CD4-positive, alpha-beta T cell treated with Interleukin-17A for 1 hour (primary cell): ENCODE measurements at places on chromosomes 7 and 10.

- no peak for DNase-seq
Measured at GRCh38 chr7:22578007-22578733, 78.2 kb upstream of the STEAP1B start.

DNA sequence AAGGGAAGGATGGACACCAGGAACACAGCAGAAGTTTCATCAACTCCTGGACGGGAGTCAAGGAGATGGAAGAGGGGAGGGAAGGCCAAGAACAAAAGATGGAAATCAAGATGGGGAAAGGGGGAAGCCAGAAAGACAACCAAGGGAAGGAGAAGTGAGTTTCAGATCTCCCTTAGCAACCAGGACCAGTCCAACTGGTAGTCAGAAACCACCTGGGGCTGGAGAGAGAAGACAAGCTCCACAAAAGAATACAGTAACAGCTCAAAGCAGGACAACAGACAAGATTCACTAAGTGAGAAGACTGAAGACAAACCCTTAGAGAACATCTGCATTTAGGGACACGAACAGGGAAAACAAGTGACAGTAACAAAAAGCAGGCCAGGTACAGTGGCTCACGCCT lies 30.6 kb downstream of the CDCA7L start:
- DNase-seq, result no peak

DNA sequence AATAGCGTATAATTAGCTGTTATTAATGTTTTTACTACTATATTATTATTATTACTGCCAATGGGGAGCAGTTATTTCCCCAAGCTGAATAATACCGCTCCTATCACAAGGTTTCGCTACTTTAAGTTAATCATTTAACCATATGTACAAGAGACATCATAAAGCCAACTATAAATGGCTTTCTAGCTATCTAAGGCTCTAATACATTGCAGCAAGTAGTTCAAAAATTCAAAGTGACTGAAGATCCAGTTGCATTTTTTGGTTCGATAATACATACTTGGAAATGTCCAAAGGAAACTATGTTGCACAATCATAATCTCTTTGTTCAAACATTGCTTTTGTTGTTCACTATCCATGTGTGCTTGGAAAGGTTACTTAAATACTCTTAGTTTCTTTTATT lies 952.0 kb upstream of the MBL2 start:
- no peak for DNase-seq

DNA sequence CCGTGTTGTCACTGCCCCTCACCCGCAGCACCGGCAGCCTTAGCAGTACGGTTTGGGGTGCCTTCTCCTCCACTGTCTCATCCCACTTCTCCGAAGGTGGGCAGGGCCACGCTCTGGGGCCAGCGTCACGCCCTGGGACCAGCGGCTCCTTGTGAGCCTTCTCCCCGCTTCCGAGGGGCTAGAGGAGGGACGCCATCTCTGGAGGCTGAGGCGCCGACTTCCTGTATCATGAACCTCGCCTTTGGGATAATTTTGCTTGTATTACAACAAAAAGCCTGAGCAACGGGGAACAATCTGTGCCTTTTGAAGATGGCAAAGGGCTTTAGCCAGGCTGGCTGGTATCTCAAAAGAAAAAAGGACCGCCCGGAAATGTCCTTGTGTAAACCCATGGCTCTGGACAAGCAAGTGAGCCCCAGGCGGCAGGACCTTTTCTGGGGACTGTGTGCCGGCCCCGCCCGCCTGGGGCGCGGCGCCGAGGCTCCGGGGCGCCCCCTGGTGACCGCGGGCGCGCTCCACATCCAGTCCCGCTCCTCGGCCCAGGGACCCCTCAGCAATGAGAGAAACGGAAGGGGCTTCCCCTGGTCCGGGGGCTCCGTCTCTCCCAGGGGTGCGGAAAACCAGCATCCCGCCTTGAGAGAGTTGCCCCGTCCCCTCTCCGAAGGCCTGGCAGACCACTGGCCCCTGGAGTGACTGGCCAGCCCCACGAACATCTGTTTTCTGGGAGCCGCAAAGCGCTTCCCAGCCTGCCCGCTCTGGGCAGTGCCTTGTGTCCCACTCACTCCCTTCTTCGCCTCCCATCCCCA lies 3.8 kb downstream of the DEPP1 start:
- DNase-seq, result peak; percentile 67

GRCh38 chr10:77784856-77785255 lies 141.7 kb downstream of the DLG5 start:
- DNase-seq, result no peak

DNA sequence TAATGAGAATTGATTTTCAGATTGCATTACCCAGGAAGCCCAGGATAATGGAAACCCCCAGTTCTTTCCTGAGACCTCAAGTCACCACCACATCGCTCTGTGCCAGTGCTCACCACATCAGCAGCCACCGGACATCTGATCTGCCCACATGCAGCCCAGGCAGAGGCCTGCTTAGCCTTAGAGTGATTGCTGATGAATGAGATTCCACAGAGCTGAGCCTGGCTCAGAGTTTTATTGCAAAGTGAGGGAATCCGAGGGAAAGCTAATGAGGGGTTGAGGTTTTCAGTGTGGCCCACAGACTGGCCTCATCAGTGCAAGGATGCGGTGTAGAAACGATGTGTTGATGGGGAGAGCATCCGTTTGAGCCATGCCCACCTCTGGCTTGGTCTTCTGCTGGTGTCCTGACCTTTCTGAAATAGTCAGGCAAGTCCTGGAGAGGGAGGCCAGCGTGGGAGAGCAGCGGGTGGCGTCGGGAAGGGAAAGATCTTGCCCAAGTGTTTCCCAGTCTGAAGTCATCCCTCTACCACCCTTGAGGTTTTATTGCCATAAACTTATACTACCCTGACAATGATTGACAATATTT lies 120.3 kb downstream of the ITIH5 start:
- no peak for DNase-seq

- no peak for DNase-seq
Measured at GRCh38 chr7:20206104-20206896, 10.9 kb downstream of the MACC1 start.

DNA sequence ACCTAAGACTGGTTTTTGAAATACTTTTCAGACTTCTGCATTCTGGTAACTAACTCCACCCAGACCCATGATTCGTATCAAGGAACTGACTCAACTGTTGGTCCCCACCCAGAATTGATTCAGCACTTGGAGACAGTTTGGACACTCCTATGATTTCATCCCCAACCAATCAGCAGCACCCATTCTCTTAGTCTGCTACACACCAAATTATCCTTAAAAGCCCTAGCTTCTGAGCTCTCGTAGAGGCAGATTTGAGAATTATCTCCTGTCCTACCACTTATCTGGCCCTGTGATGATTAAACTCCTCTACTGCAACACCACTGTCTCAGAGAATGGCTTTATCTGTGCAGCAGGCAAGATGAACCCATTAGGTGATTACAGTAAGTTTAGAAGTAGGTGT lies 7.7 kb upstream of the GSTO1 start:
- peak; percentile 34 for DNase-seq

GRCh38 chr7:31885171-31885570 lies 185.0 kb downstream of the PDE1C start:
- DNase-seq, result no peak
